ENCODE measurements at places on chromosomes 16 and 17.

- DNase-seq: no peak
Observed at GRCh38 chr17:57965521-57966160, 10.4 kb upstream of the CUEDC1 start.

DNA sequence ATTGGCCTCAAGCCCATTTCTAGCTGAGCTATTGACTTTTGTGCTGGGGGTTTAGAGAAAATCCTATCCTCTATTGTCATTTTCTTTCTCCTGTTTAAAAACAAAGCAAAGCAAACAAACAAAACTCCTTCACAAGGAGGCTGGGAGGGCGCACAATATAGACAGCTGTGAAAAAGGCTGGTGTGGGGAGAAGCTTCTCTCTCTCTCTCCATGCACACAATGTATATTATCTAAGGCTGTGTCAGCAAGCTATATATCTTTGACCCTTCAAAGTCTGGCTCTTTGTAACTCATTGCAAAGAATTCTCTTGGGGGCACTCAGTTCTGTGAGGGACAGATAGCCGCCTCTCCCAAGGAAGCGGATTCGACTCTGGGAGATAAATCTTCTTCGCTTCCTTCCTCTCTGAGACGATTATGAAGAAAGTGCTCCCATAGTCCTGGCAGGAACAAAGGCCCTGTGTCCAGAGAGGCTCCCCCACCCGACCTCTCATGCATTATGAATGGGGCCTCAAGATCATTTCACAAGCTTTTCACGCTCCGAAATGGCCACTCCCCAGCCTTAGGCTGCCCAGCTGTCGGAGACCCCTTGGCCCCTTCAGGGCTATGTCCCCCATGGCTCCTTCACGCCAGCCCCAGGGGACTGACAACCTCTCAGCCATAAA lies 33.2 kb upstream of the MEAK7 start:
- no peak for DNase-seq

GRCh38 chr16:9446471-9447194 lies 355.2 kb downstream of the HAPSTR1 start:
- DNase-seq: no peak

DNA sequence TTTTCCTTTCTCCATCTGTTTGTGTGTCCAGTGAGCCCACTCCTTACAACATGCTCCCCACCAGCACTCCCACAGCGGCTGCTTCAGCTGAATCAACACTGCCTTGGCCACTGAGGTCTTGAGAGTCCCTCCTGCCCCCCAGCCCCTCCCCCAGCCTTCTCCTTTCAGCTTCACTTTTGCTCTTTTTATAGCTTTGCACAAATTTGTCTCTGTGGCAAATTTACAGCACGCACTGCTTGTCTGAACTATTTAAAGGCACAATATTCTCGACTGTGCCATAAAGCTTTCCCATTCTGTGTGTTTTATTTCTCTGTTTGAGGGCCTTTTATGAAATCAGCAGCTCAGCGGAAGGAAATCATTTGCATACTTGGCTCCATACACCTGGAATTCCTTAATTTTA lies 579.3 kb downstream of the TOX3 start:
- no peak for DNase-seq
